ENCODE measurements at places on chromosomes 1 and 21.
A peak's percentile ranks its signal among the peaks of the same experiment; 100 is the strongest.

- peak; percentile 20 for DNase-seq
These were observed 38.6 kb downstream of the GPR3 start for GRCh38 chr1:27430903-27431600.

DNA sequence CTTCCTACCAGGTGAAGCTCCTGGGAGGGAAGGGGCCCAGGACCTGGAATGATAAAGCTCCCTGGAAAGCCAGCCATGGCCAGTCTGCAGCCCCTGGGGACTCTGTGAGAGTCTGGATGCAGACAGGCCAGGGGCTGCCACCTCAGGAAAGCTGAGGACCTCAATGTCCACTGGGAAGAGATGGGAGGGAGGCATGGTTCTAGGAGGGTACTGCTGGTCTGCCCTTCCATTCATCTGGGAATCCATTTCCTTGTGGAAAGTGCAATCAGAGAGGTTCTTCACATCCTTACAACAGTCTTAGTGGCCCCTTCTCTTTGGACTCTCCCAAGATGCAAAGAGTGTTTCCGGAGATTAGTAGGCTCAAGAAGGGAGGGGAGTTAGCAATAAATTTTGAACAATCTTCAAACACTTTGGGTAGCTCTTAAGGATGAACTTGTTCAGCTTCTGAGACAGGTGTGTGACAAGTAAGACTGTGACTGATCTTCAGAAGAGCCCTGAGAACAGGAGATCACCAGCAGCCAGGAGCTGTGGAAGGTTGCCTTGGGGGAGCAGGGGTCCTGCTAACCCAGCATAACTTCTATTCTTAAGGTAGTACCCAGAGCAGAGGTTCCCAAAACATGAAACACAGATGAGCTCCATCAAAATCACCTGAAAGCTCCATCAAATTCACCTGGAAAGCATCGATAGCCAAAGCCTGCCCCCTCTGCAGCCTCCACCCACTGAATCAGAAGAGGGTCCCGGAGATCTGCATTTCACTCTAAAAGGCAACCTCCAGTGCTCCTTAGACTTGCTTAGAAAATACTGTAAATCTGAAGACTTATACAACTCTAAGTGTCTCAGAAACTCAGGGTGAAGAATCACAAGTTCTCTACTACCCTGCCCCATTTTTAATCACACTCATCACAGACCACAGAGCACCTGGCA, 616 bp upstream of the LAX1 start:
- DNase-seq: no peak

DNA sequence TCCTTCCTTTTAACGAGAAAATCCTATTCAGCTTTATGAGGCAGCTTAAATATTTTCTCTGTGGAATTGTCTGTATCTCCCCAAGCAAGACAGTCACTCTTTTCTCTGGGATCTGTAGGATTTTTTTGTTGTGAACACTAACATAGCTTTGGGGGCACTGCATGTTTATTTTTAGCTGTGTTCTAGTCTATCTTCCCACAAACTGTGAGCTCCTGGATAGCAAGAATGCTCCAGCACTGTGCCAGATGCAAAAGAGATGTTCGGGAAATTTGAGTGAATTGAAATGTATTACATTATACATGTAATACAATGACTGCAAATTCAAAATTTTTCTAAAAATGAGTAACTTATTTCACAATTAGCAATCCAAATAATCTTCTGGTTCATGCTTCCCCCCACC, 282.2 kb downstream of the PLPP3 start:
- DNase-seq: peak; percentile 40

DNA sequence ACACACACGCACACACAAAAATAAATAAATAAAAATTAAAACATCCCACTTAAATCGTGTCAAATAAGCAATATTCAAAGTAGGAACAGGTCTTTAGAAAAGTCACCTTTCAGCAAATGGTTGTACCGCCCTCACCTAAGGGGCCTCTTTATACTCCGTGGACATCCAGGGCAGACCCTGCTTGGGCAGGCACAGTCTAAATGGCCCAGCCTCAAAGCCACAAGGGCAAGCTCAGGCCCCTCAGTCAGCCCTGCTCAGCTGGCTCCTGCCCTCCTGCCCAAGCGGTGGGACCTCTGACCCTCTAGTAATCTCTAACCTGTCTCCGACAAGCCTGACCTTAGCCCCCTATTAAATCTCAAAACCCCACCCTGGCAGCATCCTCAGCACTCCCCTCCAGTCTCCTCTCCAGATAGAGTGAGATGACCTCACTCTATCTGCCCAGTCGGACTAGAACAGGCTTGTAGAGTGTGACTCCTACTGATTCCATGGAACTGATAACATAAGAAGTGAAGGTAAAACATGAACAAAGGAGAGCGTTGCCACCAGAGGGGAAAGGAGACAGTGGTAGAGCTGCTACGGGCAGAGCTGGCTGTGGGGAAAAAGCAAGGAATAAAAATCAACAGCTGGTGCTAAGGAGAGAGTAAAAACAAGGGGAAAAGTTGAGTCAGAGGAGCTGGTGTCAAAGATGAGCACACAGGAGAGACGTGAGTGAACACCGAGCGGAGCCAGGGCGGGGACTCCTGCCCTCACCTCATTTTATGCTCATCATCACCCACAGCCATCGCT, 36.0 kb downstream of the SIPA1L2 start:
- DNase-seq: no peak

DNA sequence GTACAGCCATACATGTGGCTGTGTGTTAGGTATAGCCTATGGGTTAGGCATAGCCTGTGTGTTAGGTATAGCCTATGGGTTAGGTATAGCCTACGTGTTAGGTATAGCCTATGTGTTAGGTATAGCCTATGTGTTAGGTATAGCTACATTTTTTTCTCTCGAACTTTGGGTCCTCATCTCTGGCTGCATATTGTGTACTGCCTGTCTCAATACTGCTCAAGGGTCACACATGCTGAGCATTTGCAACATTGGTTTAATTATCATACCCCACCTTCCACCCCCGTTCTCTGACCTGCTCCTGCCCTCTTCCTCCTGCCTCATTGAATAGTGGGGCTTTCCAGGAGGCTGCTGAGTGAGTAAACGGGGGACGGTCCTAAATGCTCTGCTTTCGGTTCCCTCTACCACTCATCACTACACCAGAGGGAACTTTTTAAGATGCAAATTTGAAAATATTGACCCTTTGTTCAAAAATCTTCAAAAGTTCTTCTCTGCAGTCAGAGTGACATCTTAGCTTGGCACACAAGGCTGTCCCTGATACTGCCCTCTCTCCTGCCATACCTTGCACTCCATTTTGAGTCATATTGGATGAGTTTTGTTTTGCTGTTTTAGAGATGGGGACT, 17.8 kb downstream of the OR2B11 start:
- DNase-seq: no peak

- no peak for DNase-seq
These were observed 731.4 kb downstream of the KCNT2 start for GRCh38 chr1:195876792-195877191.

- no peak for DNase-seq
These were observed 7.1 kb upstream of the PEF1 start for GRCh38 chr1:31651766-31652165.

GRCh38 chr1:90826024-90826423, 108.9 kb upstream of the BARHL2 start:
- DNase-seq: no peak

DNA sequence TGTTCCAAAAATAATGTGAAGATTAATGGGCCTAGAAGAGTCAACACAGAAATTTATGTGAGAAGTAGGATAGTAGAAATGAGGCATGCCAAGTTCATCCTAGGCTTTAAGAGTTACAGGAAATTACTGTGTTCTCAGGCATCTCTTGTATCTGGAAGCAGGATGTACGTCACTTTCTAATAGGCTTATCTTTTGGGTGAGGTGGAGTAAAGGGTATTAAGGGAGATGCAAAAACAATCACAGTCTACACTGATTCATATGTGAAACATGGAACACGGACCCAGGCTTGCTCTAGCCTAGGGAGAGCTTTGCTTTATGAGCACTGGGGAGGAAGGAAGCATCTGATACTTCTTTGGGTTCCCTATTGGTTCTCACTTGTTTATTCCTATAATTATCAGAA, 84.5 kb upstream of the RGS4 start:
- DNase-seq: peak; percentile 29

GRCh38 chr1:85297855-85298629, 21.6 kb upstream of the BCL10 start:
- DNase-seq: peak; percentile 98

- no peak for DNase-seq
These were observed 30.6 kb downstream of the DNTTIP2 start for GRCh38 chr1:93848350-93848883.

DNA sequence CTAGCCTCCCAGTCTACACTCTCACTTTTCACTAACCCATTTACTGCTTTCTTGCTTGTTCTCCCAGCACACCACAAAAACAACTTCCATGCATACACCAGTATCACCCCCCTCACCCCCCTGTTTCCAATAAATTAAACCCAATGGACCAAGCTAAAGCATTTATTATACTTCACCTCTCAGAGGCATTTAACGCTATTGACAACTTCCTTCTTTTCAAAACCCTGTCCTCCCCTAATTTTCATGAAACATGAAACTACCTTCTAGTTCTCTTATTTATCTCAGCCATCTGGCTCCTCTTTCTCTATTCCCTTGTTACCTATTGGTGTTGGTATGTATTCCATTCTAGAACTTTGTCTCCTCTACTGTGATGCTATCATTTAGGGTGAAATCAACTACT, 32.3 kb downstream of the PTPRC start:
- DNase-seq: no peak

- peak; percentile 59 for DNase-seq
These were observed 79.0 kb downstream of the ST3GAL3 start for GRCh38 chr1:43786201-43786958.

- no peak for DNase-seq
These were observed 17.9 kb upstream of the SDE2 start for GRCh38 chr1:226017070-226017469.

DNA sequence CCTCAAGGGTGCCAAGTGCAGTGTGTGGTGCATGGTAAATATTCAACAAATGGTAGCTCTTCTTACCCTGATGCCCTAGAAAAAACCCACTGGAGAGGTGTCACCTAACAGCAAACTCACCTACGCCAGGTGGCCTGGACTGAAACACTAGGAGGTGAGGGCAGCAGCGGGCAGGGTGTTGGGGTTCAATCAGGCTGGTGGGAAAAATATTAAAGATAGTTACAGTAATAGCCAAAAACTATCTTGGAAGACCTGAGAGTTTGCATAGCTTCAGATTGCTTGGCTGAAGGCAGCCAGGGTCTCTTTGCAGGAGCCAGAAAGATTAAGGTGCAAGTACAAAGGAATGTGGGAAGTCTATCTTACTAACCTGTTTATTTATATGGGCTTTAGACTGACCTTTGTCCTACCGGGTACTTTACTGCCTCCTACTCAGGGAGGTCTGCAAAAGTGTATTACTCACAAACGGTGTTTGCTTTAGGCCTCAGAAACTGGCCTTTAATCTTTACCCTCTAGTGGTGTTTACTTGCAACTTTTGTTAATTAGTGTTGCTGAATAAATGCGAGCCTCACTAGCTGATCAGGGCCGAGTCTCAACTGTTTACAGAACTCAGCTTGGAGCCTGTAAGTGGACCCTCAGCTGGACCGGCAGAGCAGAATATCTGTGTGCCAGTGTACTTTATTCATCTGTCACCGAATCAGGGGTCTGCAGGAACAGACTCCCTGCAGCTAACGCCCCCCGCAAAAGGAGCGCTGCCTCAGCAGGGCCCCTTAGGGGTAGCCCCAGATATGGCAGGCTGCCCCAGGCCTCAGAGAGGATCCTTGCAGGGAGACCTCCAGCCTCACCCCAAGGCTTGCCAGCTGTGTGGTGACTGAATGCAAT, 63.9 kb downstream of the SYF2 start:
- no peak for DNase-seq

- DNase-seq: peak; percentile 3
These were observed 36.5 kb upstream of the KIF21B start for GRCh38 chr1:201059871-201060555.

GRCh38 chr21:23811805-23812204, 1795.5 kb downstream of the MRPL39 start:
- DNase-seq: no peak

- no peak for DNase-seq
These were observed 371.9 kb upstream of the ESRRG start for GRCh38 chr1:217095050-217095622.

- DNase-seq: peak; percentile 54
These were observed 13.4 kb upstream of the NOS1AP start for GRCh38 chr1:162056043-162056442.

DNA sequence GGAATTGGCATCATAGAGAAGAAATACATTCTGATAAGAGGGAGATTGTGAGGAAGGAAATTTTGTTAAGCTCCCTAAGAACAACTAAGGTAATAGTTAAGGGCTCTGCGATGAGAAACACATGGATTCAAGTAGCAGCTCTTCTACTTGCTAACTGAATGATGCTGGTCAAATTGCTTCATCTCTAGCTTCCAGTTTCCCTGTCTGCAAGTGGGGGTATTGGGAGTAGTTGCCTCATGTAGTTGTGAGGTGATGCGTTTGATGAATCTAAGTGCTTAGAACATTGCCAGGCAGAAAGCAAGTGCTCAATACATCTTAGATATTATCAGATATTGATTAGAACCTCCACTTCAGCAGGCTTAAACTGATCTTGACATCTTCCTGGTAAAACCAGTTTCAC, 84.8 kb downstream of the CD58 start:
- peak; percentile 45 for DNase-seq

DNA sequence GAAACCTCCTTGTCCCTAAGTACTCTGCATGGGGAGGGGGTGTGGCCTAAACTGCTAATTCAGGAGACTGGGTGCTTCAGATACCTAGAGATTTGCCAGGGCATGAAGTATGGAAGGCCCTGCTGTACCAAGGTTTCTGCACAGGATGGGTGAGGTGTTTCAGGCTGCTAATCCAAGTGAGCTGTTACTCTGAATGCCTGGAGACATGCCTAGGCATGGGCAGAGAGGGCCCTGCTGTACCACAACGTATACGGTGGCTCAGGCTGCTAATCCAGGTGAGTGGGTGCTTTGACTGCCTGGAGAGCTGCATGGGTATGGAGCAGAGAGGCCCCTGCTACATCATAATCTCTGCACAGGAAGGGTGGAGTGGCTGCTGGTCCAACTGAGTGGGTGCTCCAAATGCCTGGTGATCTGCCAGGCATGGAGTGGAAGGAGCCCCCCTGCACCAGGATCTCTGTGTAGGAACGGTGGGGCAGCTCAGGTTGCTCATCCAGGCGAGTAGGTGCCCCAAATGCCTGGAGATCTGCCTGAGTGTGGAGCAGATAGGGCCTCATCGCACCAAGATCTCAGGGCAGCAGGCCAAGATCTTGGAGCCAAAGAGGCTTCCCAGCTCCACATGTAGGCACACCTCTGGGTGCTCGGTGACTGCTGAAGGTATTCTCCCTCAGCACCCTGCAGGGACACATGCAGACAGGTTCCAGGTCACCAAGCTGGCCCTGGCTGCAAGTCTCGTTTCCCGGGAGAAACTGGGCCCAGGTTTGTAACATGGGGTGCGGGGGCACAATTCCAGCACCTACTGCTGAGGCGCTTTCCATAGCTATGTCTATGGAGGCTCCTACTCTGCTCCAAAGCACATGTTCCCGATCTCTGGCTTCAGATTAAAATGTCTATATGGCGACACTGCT, 252.5 kb upstream of the PLXNA2 start:
- DNase-seq: no peak

GRCh38 chr1:178581351-178582303, 68.7 kb downstream of the TEX35 start:
- DNase-seq: no peak
